Stimulated activated CD4-positive, alpha-beta T cell treated with anti-CD3 and anti-CD28 coated beads, Interleukin-4, amount 100 ng/mL, for 1 hour (primary cell): ENCODE measurements at places on chromosomes 7 and 10.

DNA sequence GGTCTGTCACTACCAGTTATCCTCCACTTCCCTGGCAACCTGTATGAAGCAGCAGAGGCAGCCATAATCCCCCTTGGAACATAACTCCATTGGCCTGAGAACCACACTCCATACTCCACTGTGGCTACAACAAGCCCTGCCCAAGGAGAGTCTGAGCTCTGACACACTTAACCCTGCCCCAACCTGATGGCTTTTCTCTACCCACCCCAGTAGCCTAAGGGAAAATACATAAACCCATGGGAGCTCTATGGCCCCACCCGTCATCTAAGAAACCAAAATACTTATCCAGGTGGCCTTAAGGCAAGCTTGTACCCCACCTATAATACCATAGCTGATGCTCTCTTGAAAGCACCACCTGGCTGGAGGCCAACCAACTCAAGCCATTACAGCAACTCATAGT, 324.8 kb upstream of the GLI3 start:
- DNase-seq = no peak

GRCh38 chr10:116840389-116841075, 8.8 kb upstream of the ENO4 start:
- no peak for DNase-seq

GRCh38 chr7:110090110-110090820, 1000.7 kb upstream of the LRRN3 start:
- DNase-seq = no peak

- DNase-seq = no peak
Observed at GRCh38 chr7:4638781-4639575, 43.1 kb upstream of the FOXK1 start.

- DNase-seq = no peak
Observed at GRCh38 chr7:46853451-46853850, 728.5 kb downstream of the TNS3 start.

DNA sequence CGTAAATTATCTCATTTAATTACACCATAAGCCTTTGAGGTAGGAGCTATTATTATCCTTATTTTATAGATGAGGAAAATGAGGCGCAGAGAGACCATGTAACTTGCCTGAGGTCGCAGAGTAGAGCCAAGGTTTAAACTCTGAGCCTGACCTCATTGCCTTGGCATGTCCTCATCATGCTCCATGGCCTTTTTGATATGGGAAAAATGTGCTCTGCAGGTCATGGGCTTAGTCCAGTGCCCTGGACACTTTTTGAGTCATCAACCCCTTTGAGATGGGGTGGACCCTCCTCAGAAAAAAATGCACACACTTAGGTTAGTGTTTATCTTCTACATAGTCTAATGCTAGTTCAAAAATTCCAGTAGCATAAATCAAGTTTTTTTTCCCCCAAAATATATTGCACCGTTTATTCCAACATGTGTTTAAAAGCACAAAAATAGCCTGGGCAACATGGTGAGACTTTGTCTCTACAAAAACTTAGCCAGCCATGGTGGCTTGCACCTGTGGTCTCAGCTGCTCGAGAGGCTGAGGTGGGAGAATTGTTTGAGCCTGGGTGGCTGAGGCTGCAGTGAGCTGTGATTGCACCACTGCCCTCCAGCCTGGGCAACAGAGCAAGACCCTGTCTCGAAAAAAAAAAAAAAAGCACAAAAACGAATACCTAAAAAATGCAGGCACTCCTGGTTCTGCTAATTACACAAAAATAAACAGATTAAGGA, 28.6 kb upstream of the TMEM178B start:
- DNase-seq = no peak

GRCh38 chr7:4200546-4201094, 481.5 kb upstream of the FOXK1 start:
- no peak for DNase-seq

GRCh38 chr10:517241-517830, 172.1 kb downstream of the DIP2C start:
- DNase-seq = no peak

DNA sequence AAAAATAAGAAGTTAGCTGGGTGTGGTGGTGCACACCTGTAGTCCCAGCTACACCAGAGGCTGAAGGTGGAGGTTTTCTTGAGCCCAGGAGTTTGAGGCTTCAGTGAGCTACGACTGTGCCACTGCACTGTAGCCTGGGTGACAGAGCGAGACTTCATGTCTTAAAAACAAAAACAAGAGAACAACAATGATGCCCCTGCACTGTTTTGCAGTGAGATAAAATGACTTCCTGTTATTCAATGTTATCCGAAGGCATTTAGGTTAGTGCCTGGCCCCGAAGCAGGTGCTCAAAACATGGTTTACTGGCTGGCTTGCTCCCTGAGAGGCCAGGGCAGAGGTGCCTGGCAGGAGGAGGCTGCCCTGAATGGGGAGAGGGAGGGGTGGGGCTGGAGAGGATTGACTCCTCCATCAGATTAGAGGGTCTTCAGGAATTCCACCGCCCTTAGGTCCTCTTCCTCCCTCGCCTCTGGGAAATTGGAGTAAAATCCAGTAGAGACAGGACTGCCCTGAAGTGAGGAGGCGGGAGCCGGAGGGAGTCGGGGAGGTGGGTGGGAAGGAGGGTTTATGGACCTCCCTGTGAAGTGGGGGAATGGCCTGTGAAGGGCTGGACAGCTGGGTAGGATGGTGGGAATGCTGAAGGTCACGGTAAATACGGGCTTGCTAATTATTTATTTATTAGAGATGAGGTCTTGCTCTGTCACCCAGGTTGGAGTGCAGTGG, 6.8 kb upstream of the CLDN4 start:
- DNase-seq = no peak
